ENCODE measurements at places on chromosomes 11 and 22.

DNA sequence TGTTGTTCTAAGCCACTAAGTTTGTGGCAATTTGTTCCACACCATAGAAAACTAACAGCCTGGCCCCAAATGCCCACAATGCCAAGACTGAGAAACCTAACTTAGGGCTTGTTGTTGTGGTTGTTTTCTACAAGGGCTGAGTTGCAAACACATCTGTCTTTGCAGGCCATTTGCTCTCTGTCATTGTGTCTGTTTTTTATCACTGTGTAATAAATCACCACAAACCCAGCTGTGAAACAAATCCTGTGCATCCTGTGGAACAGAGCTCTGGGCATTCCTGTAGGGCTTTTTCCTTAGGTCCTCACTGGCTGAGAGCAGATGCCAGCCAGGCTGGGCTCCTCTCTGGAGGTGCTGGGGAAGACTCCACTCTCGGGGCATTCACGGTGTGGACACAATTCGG lies 15.7 kb upstream of the SYT8 start:
- DNase-seq = no peak

DNA sequence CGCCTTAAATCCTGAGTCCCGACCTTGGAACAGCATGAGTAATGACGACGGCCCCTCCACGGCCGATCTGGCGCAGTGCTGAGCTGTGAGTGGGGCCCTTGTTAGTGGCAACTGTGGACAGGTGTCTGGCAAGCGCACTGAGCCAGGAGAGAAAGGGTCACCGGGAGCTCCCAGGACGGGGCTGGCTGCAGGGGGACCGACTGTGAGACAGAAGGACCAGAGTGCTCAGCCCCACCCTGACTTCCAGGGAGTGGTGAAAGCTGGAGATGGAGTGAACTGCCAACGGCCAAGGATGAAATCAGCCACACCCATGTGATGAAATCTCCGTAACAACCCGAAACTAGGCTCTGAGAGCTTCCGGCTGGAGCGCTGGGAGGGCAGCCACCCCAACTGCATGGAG lies 228.6 kb downstream of the BRD1 start:
- no peak for DNase-seq

DNA sequence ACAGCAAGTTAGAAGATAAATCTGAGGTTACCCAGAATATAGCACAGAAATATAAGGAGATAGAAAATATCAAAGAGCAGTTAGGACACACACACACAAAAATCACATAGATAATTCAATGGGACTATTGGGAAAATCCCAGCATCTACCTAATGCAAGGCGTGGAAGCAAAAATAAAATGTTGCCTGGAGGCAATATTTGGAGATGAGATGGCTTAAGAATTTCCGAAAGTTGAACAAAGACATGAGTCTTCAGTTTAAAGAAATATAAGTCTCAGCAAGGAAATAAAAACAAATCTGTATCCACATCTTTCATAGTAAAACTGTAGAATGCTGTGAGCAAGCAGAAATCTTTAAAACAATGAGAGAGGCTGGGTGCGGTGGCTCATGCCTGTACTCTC lies 29.5 kb upstream of the ACR start:
- no peak for DNase-seq

DNA sequence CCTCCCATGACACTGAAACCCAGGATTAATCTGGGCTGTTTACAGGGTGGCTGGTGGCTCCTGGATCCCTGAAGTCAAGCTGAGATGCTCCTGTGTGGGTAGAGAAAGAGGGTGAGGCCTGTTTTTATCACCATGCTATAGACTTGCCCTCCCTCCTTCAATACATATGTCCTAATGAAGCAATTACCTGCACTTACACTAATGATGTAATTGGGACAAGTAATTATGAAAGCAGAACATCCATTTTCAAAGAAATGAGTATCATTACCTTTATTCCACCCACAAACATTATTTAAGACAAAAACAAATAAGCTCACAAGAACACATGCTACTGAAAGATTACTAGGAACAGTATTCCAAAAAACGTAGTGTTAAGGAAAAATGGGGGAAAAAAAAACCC lies 64.3 kb upstream of the CHRM4 start:
- no peak for DNase-seq

DNA sequence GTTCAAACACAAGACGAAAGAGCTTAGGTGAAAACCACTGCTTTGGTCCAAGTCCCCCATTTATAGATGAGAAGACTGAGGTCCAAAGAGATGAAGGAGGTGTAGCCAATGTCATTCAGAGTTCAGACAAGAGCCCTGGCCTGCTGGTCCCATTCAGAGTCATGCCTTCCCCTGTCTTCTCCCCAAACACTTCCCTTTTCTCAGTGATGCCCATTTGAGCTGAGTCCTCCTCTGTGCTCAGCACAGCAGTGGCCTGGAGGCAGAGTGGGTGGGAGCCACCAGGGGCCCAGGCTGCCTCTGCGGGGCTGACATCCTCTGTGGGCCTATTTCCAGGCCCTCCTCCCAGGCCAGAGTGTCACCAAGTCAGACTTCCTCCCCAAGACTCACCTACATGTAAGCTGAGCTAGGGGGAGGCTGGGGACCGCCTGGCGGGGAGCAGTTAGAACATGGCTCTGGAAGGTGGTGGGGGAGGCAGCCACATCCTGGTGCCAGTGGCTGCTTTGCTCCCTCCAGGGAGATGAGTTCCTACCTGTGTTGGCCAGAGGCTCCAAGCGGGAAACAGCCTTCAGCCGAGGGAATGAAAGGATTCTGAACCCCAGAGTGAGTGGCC lies 22.4 kb upstream of the LRRC10B start:
- no peak for DNase-seq

All from globus pallidus (tissue), 1 donor.